ENCODE measurements at places on chromosomes 4 and X.
A peak's percentile ranks its signal among the peaks of the same experiment; 100 is the strongest.

DNA sequence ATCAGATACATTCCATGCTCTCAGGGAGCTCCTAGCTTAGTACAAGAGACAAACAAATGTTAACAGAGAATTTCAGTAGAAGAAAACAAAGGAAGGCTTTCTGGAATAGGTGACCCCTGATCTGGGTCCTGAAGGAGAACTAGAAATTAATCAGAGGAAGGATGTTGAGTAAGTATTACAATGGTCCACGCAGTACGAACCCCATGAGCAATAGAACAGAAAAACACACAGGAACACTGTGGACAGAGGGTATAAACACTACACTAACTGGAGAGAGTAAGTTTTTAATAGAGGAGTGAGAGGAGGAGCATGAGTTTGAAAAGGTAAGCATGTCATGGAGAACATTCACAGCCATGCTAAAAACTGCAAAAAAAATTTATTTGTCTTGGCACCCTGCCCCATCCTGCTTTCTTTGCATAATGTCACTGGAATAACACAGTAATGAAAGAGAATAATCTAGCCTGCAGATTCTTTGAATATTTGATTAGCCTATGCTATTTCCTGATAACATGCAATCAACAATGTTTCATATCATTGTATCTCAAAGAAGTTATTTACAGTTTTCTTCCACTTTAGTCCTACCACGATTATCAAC, 140.3 kb upstream of the ZXDB start:
- DNase-seq: no peak

DNA sequence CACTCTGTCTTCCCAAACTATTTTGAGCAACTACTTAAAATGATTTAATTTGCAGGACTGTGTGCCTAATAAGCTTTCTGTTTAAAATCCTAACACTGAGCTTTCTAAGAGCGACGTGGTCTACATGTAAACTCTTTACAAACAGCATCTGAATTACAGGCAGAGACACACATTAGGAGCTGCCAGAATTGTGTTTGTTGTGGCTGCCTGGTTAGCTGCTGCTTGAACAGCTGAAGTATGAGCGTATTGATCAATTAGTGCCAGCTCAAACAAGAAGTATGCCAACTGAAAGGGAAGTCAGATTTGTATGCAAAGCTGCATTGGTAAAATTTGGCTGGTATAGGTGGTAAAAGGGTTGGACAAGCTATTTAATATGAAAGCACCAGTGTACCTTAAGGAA, 384.4 kb downstream of the PCDH7 start:
- no peak for DNase-seq

DNA sequence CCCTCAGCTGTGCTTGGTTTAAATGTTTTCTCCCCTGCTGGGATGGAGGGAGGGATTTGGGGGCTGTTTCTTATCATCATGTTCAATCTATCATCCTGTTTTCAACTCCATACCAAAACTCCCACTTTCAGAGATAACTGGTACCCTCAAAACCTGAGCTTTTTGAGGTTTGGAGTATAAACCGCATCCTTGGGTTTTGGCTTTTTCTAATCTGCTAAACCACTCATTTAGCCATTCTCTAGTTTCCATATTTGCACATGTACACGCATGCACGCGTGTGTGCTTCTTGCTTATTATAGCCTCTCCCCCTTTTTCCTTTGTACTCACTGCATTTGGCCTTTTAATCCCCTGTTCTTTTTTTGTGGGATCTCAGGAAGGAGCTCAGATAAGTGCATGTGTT, 116.7 kb upstream of the TEX13D start:
- no peak for DNase-seq

DNA sequence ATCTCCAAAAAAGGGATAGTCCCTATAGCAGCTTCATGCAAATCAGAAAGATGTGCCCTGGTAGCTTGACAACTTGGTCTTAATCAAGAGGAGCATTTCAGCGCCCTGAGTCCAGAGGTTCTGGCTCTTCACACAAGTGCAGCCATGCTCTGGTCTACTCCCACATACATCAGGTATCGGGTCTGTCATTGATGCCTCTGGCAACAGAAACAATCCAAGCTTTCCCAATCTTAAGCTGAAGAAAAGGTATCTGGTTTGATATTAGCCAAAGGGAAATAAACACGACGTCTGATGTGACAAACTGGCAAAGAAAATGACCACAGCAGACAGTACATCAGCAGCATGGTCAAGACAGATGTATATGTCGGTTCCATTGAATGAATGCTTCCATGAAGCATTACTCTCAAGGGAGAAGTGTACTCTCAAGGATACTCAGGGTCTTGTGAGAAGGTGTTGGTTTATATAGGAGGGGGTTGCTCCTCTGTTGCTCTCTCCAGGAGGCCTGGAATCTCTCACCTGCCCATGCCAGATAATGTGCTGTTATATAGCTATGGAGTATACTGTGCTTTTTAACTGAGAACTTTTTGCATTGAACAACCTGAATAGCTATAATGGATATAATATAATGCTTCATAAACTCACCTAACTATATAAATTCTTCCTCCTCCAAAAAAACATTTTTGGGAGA, 879.6 kb upstream of the PCDH10 start:
- DNase-seq: no peak

GRCh38 chr4:168522356-168522755, 25.5 kb downstream of the PALLD start:
- DNase-seq: no peak

GRCh38 chr4:74934016-74934831, 1.3 kb downstream of the PARM1 start:
- peak; percentile 5 for DNase-seq

GRCh38 chr4:98746530-98746929, 88.1 kb upstream of the TSPAN5 start:
- no peak for DNase-seq

DNA sequence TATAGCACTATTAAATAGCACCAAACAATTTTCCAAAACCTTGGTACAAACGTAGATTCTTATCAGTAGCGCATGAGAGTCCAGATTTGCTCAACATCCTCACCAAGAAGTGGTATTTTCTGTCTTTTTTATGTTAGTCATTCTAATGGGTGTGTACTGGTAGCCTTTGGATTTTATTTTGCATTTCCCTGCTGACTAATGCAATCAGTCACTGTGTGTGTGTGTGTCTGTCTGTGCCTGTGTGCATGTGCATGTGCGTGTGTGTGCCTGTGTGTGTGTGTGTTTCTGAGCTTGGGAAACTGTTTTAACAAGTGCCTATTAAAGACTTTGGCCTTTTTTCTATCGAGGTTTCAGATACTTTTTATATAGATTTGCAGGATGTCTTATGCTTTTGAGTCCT, 82.2 kb upstream of the MAGEA10 start:
- no peak for DNase-seq

- peak; percentile 2 for DNase-seq
Measured at GRCh38 chr4:67332627-67333026, 212.7 kb downstream of the CENPC start.

- DNase-seq: no peak
Measured at GRCh38 chr4:114442856-114443255, 155.8 kb upstream of the UGT8 start.

DNA sequence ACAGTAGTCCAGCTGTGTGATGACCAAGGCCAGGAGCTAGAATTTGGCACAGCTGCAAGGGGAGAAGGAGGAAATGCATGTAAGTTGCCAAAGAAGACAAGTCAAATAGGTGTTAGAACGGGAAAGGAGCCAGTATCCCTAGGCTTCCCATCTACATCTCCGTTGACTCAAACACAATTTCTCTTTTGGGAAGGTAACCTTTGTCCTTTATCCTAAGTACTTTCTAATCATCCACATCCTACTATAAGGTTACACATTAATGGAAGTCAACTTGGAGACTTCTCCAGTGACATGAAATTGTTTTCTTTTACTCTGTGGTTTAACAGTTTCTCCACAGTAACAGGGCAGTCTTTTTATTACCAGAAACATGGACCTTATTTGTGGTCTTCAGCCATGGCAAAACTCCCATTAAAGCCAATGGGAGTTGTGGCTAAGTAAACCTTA, 620.0 kb downstream of the ANKRD50 start:
- peak; percentile 41 for DNase-seq

DNA sequence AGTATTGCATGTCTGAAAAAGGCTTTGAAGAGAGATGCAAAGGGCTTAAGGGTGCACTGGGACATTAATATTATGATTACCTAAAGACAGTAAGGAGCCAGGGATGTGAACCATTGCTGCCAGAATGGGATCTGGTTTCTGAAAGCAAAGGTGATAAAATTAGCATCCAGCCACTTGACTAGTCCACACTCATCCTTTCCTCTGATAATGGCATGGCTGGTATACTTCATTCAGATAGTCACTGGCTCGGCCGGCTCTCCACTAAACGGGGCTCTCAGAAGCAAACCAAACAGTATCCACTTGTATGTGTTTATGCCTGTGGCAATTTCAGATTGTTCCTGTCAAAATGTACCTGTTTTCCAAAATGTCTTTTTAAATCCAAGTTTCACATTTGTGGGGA, 46.4 kb downstream of the MAMLD1 start:
- DNase-seq: no peak

DNA sequence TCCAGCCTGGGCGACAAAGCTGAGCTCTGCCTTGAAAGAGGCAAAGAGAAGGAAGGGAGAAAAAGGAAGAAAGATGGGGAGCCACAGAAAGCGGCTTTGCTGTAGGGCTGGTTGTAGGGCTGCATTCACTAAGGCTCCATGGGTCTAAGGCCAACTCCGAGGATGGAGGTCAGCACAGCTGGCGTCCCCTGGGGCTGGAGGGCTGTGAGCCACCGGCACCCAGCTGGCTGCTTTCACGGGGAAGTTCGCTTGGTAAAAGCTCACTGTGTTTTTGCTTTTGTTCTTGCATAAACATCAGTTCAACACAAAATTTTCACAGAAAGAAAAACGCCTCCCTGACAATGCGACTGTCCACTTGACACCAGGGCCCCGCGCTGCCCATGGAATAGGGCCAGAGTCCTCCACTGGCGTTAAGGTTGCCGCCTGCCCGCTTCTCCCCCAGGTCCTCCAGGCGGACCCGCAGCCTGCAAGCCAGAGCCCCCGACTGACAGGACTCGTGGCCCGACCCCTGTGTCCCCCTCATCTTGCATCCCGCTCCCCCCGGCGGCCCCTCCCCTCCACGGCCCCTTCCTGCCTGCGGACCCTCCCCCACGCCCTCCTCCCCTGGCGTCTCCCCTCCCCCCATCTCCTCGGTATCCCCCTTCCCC, 1.1 kb downstream of the RNF212 start:
- no peak for DNase-seq

- DNase-seq: peak; percentile 56
Measured at GRCh38 chr4:54961357-54961975, 163.9 kb downstream of the KDR start.

DNA sequence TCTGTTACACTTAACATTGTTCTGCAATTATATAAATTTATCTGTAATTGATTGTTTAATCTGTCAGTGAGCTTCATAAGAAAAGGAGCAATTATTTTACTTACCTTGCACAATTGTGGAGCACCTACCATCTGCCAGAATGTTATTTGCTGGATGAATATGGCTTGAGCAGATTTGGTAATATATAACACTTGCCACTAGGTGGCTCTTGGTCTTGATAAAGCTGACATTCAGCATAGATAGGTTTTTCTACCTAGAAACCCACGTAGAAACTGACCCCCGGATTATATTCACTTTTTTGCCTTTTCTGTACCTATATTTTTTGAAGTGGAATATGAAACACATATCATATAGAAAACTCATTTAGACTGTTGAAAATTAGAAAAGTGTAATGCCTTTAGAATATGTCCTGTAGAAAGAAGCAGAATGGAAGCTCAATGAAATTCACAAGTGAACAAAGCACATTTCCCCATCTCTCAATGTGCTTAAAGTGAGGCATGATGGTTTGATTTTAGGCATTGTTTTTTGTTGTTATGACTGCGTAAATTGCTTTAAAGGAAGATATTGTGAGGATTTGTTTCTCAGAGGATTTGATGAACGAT, 9.5 kb downstream of the RBPJ start:
- peak; percentile 65 for DNase-seq

DNA sequence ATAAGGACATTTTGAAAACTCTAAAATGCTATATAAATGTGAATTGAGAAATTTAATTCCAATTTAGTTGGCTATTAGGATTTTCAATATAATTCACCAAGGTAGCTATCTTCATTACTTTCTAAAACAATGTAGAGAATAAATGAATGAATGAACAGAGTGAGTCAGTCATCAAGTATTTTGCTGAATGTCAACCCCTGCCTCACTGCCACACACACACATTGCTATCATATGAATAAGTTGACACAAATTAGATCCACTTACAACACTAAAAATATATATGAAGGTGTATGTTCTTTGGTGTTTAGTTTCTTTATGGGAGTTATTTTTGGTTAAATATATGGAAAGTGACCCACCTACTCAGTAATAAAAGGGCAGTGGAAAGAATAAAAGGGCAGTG, 141.4 kb upstream of the SMIM10 start:
- peak; percentile 42 for DNase-seq

DNA sequence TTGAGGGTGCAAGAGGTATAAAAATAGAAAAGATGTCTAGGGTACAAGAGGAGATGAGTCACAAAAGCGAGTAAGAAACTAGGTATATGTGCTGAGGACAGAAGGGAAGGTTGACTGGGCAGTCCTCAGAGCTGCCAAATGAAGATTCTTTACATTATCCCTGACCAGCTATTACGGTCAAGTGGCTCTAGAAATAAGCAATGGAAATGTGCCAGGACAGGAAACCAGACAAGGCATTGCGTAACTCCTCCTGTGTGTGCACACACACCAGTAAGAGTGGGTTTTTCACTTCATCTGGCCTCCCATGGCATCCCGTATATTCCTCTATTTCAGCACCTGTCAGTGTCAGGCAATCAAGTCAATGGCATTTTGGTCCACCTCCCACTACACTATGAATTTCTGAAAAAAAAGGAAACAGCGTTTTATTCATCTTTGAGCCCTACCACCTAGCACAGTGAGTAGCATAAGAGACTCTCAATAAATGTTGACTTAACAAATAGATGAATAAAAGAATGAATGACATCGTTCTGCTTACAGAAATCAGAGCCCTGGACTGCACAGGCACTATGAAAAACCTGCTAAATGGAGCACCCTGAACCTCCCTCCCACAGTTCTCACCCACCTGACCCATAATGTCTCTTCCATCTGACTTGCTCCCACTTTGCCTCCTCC, 62.6 kb upstream of the KLF3 start:
- peak; percentile 17 for DNase-seq

GRCh38 chrX:96540111-96540631, 144.5 kb upstream of the DIAPH2 start:
- DNase-seq: no peak

GRCh38 chr4:155197757-155198156, 10.7 kb upstream of the NPY2R start:
- no peak for DNase-seq

GRCh38 chrX:2967998-2968909, 38.1 kb upstream of the ARSH start:
- peak; percentile 50 for DNase-seq

- DNase-seq: peak; percentile 51
Measured at GRCh38 chr4:52574036-52574435, 85.1 kb downstream of the USP46 start.

- DNase-seq: no peak
Measured at GRCh38 chr4:146063143-146063542, 112.4 kb upstream of the LSM6 start.

Measured in AG10803 (cell line).